ENCODE measurements at places on chromosomes 5 and 9. TPM values are rescaled to one million over a fixed set of nuclear protein-coding genes. Genes with fewer than 3 reads are reported as not detected.

The GPR151 gene
- not detected for total RNA-seq

DNA sequence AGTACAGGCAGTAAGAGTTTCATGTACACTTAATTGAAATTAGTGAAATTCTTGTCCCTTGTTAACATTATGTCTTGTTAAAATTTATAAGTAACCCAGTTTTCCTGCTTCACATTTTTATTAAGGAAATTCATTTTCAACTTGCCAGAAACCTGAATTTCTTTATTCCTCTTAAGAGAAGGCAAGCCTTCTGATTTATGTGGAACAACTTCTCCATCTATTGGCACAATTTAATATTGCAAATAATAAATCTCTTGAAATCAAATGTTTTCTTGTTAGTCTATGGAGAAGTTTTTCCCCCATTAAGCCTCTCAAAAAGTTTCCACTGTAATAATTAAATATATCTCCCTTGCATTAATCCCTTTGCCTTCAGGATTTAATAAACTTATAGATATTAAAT lies 33.8 kb upstream of the ACO1 start:
- DNase-seq, result peak; percentile 34

The CXCL14 gene
- total RNA-seq, result not detected

DNA sequence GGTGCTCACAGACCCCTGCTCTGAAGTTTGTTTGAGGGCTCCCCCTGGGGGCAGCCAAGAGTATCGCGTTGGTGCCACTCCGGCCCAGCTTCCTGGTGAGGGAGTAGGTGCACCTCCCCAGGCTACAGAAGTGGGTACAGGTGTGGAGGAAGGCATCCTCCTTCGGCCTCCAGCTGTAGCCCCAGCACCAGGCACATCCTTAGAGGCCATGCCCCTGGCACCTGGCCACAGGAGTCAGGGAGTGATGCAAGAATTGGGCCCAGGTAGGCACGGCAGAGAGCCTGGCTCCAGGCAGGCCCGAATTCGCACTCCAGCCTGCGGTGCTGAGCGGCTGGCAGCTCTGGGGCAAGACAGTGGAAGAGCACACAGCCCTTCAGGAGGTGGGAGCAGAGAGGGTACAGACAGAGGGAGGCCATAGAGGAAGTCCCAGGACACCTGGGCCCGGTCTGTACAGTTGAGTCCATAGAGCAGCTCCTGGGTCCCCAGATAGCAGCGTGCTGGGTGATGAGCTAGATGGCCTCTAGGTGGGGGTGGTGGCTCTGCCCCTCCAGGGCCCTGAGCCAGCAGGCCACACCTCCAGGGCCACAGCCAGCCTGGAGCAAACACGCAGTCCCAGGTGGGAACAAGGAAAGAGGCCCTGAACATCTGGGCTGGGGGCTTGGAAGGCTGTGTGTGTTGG lies 2.4 kb downstream of the SAPCD2 start:
- DNase-seq, result peak; percentile 90

Measured in HT-29 (cell line).